Cortex of kidney (tissue), 1 donor: ENCODE measurements at places on chromosomes 11 and 22.

DNA sequence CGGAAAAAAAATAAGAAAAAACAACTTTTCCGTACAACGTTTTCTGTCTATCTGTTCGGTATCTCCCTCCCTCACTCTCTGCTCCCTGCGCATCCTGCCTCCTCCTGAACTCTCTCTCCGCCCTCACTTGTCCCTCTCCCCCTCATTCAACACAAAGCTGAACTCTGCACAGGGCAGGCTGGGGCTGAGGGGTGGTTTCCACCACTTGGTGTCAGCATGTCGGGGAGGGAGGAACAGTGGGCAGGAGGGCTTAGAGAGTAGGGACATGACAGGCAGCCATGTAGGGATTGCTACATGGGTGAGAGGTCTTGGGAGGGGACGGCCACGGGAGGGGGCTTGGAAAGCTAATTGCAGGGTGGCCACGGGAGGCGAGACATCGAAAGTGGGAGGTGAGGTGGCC lies 17.6 kb downstream of the SLC22A12 start:
- DNase-seq: no peak

- DNase-seq: no peak
These were observed 3.0 kb downstream of the GAS2L1 start for GRCh38 chr22:29309332-29310064.

DNA sequence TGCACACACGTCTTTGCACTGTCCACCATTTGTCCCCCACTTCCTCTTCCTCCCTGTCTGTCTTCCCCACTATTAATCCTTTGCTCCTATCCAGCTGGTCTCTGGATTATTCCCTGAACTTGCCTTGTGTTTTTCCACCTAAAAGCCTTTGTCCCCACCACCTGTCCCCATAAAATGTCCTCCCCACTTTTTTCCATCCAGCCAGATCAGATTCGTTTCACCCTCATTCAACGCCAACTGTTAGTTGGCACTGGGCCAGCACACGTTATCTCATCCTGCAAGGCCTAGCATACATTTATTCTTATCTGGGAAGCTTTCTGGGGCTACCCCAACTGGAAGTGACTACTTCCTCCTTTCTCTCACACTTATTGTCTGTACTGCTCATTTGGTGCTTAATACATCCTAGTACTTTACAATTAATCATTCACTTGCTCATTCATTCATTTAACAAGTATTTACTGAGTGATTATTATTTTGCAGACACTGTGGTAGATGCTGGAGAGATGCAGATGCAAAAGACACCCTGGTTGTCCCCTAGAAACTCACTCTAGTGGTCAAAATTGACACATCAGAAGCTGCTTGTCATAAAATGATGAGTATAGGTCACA lies 96.2 kb downstream of the RASSF10 start:
- no peak for DNase-seq

GRCh38 chr11:35486446-35486845 lies 39.0 kb downstream of the PAMR1 start:
- no peak for DNase-seq

DNA sequence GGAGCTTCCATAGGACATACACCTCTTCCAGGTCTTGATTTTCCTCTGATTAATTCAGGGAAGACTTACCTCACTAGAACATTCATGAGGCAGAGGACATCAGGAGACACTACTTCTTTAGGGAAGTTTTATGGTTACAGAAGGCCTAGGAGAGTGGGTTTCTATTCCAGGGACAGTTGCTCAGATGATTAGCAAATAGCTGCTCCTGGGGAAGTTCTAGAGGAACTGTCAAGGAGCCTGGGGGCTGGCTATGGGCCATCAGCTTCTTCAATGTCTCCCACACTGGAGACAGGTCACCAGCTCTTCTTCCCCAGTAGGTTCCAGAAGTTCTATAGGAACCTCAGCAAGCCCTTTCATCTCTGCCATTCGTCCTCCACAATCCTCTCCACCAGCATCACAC lies 11.5 kb upstream of the OR10A5 start:
- DNase-seq: no peak

DNA sequence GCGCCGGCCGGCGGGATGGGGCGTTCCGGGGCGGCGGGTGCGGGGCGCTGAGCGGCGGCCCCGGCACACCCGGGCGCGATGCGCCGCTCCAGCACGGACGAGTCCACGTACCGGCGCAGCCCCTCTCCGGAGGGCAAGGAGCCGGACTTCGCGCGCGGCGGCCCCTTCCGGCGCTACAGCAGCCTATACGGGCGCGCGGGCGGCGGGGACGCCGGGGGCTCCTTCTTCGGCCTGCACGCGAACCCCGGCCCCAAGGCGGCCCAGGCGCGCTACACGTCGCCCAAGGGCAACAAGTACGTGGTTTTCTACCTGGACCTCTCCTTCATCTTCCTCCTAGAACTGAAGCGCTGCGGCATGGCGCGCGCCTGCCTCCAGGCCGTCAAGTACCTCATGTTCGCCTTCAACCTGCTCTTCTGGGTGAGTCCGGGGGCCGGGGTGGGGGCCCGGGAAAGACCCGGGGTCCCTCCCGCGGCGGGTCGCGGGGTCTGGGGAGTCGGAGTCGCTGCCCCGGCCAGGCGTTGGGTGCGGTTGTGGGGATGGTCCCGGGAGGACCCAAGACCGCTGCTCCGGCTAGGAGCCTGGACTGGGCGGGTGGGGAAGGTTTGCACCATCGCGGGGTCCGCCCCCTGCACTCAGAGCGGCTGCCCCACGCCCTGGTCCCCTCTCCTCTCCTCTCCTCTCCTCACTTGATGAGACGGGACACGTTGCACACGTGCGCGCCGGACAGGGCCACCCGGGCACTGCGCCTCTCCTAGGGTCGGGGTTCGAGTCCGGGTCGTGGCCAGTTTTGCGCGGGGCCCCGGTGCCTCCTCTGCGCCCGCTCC lies 7.5 kb downstream of the TSPAN4 start:
- DNase-seq: no peak

GRCh38 chr11:75069473-75069872 lies 27.2 kb downstream of the OR2AT4 start:
- no peak for DNase-seq

DNA sequence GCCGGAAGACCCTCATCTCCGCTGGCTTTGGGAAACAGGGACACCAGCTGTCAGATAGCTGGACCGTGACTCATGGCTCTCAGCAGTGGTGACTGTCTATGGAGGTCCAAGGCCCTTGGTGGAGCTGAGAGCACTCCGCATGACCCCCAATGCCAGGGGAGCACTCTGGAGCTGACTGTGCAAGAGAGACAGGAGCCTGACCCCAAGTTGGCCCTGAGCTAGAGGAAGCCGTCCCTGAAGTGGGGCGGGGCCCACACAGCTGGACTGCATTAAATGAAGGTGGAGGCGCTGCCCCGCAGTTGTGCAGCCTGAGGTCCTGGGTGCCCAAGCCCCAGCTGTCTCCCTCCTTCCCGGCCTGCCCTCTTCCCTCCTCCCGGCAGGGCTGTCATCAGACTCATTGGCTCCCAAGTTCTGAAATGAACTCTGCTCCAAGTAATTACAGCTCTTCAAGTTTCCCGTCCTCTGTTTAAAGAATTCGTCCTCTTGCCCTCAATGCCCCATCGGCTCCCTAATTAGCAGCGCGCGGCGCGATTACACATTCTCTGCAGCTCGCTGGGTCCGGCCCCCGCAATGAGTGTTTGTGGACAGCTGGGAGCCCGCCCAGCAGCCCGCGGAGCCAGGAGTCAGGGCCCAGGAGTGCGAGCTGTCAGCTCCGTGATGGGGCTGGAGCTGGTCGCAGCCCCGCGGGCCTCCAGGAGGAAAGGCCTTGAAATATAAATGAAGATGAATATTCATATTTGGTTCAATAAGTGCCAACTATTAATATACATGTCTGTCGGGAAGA lies 93.2 kb upstream of the LMO1 start:
- DNase-seq: no peak

DNA sequence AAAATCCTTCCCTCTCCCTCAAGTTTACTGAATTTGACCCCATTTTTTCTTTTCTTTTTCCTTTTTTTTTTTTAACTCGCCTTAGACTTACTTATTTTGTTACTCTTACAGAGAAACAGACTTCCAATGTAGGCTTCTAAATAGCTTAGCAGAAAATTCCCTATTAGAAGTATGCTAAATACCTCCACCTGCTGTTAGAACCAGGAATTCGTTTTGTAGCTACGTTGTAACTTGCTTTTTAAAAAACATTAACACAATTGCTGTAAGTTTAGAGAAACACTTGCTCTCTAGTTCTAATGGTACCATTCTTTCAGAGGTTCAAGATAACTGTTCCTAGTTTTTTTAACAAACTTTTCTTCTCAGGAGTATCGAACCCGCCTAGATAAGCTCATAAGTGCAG lies 324.2 kb downstream of the DCDC1 start:
- no peak for DNase-seq

DNA sequence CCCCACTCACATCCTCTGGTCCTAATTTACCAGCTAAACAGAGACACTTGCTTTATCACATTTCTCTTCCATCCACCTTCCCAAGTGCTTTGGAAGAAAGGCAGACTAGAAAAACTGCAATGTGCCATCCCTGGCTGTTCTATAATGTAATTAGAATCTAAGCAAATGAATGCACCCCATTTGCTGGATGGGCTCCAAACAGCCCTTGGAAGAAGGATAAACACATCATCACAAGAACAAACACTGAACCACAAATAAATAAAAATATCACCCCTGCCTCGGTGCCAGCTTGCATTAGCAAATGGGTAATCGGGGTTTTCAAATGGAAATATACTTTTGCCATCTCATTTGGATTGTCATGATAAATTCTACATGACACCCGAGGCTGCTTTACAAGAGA lies 296.6 kb upstream of the ISX start:
- no peak for DNase-seq

GRCh38 chr11:57336111-57336666 lies 497 bp upstream of the SSRP1 start:
- no peak for DNase-seq

GRCh38 chr22:31915586-31915985 lies 28.7 kb upstream of the YWHAH start:
- no peak for DNase-seq

- no peak for DNase-seq
These were observed 160.5 kb downstream of the DDX10 start for GRCh38 chr11:108825381-108825780.

DNA sequence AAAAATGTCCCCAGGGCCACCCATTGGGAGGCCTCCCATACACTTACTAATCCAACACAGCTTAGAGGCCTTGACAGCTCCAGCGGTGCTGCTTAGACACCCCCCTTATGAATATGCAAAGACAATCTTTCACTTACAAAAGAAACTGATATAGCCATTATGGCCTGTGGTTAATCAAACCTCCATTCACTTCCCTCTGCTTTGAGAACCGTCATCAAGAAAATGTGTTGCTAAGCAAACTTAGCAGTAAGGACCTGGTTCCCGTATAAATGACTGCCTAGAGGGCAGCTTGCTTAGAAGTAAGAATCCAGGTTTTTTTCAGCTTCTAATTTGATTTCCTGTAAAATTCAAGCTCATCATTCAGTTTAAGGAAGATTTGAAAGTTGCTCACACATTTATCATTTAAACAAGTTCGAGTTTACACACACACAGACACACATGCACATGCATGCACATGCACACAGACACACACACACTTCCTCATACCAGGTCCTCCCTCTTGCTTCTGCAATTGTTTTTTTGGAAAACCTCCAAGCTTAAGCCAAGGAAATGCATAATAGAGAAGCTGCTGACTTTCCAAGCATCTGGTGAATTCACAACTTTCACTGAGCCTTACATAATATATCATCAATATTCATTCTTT lies 137.7 kb upstream of the BLID start:
- DNase-seq: no peak

DNA sequence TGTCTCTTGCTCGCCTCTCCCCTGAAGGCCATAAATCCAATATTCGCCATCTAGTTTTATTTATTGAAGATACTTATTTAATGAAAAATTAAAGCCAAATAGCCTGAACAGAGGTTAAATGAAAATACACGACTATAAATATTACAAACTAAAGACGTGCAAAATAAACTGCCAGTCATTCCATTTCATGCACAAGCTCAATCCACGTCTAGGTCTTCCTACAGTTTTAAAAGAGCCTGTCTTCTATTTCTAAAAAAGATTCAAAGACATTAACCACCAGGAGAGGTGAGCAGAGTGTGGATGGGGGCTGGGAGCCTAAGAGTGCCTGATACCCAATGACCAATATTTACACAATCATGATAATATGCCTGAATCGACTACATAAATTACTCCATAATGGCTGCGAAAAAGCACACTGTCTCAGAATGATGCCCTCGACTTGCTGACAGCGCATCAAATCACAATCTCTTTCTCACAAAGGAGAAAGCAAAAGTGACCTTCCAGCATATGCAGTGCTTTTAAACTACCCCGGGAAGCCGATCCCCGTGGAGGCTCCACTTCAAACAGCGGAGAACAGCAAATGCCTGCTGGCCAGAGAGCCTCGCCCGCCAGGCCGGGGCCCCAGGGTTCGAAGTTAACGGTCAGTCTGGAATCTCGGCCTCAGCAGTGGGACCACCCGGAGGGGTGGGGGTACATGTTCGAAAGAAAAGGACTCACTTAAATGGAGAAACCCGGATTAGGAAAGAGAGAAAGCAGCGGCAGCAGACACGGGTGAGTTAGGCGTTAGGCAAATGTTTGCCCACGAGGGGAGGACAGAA lies 1.7 kb downstream of the FCHSD2 start:
- no peak for DNase-seq

- DNase-seq: no peak
These were observed 306.6 kb downstream of the FAT3 start for GRCh38 chr11:92531065-92531739.

DNA sequence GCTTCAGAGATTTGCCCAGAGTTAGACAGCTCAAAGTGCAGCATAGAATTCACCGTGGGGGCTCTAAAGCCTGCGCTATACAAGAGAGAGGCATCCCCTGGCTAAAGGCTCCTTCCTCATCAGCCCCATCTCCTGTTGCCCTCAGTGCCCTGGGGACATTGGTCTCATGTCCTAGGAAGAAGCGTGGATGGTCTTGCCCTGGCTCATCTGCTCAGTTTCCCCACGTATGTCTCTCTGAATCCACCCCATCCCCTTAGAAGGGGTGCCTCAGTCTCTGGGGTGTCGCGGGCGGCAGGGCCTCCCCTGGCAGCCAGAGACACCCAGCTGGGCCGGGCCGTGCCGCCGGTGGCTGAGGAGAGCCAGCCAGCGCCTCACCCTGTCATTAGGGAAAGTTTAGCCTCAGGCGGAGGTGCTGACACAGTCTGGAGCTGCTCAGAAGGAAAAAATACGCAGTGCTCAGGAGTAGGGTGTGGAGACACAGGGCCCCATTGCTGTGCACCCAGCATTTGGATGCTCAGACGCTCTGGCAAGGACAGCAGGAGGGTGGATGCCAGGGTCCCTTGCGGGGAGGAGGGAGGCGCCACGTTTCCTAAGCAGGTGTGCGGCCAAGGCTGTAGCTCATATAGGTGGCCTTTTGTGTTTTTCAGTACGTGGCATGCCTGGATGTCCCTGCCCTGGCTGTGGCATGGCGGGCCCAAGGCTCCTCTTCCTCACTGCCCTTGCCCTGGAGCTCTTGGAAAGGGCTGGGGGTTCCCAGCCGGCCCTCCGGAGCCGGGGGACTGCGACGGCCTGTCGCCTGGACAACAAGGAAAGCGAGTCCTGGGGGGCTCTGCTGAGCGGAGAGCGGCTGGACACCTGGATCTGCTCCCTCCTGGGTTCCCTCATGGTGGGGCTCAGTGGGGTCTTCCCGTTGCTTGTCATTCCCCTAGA lies 1.3 kb downstream of the SLC39A13 start:
- DNase-seq: no peak

DNA sequence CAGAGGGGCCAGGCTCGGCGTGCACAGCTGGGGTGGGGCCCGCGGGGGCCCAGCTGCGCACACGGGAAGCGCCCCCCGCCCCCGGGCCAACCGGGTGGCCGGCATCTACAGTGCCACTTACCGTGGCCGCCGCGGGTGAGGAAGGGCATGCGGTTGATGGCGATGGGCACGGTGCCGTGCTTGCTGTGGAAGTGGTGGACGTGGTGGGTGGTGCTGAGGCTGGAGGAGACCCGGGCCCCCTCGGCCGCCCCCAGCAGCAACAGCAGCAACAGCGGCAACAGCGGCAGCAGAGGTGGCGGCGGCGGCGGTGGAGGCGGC lies 51.4 kb downstream of the SLC22A12 start:
- no peak for DNase-seq
